ENCODE measurements at places on chromosomes 2 and 18.

DNA sequence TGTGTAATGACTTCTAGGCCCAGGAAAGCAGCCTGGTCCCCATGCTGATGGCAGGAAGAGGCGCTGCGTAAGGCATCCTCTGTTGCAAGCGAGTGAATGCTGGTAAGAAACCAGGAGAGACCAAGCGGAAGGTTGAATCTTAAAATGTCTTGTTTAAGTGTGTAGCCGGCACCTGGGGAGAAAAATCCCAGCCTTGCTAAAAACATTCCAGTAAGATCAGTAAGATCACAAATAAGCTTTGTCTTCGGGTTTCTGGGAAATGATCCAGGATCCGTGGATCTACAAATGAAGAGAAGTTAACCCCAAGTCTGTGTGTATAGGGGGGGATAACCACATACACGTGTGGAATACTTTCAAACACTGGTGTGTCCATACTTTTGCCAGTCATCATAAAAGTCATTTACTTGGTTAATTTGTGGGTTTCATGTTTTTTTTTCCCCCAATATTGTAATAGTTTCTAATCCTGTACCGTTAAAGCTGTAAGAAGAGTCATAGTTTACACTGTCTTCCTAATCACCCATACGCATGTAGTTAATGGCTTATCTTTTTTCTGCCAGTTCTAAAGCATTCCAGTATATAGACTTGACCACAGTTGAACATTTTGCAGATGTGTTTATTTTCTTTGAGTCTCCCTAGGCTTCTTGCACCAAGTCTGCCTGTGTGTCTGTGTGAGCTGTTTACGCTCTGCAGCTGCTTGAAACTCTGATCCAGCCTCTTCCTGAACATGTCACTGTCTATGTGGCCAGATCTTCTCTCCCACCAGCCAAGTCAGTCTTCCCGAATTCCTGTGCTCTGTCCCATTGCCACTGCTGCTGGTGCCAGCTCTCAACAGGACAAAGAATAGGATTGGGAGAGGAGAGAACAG is 135.9 kb upstream of the ARL4C start:
- no peak for DNase-seq

DNA sequence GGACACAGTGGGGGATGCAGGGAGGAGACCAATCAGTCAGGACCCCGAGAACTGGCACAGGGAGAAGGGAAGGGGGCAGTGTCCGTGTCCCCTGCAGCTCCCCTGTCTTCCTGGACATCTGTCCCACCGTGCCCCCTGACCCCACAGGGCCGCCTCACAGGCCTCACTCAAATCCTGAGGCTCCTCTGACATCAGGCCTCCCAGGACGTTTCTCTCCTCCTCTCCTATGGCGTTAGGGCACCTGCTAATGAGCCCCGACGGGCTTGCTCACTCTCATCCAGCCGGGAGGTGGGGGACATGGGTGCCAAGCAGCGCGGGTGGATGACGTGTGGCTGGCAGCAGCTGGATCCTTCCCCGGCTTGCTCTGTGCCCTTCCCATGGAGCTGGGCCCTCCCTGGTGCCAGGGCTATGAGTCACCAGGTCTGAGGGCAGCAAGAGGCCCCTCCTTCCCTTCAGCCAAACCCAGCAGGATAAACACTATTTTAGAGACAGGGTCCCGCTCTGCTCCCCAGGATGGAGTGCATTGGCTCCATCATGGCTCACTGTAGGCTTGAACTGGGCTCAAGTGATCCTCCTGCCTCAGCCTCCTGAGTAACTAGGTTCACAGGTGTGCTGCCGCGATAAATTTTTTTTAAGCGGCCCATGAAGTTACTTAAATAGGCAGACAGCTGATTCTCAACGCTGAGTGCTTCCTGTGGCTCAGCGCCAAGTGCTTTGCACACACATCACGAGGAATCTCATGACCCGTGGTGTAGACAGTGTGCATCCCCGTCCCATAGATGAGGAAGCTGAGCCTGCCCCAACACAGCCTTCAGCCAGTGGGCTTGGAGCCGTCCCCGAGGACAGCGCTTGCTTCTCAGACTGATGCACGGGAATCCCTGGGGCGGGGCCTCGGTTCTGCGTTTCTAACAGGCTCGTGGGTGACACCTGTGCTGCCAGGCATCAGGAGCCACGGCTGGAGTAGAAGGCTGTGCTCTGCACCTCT is 64.5 kb upstream of the HDAC4 start:
- DNase-seq = no peak

- no peak for DNase-seq
Measured at GRCh38 chr2:30346471-30347169, 100.4 kb upstream of the LCLAT1 start.

- DNase-seq = no peak
Measured at GRCh38 chr2:10234013-10234306, 68.7 kb upstream of the HPCAL1 start.

- no peak for DNase-seq
Measured at GRCh38 chr2:18117592-18117991, 239.1 kb downstream of the KCNS3 start.

- DNase-seq = no peak
Measured at GRCh38 chr2:237530472-237531433, 35.6 kb upstream of the PRLH start.

- no peak for DNase-seq
Measured at GRCh38 chr18:62904396-62905285, 189.3 kb downstream of the PHLPP1 start.

- DNase-seq = no peak
Measured at GRCh38 chr2:170971071-170971470, 42.0 kb downstream of the GORASP2 start.

DNA sequence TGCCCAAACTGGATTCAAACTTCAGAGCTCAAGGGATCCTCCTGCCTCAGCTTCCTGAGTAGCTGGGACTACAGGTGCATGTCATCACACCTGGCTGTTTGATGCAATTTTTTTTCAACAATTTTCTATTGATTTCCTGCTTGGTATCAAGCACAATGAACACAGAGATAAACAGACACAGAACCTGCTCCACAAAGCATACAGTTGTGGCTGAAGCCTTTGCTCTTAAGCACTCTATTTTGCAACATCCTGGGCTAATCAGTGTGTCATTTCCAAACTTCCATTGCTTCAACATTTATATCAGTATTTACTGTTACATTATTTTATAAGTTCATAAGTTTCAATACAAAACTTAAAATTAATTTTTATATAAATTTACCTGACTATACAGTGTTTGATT is 79.4 kb downstream of the NEB start:
- no peak for DNase-seq

- no peak for DNase-seq
Measured at GRCh38 chr2:128363934-128364361, 45.3 kb upstream of the HS6ST1 start.

- no peak for DNase-seq
Measured at GRCh38 chr2:73174941-73175662, 27.3 kb upstream of the NOTO start.

GRCh38 chr2:109148991-109149645 is 20.1 kb downstream of the SH3RF3 start:
- no peak for DNase-seq

GRCh38 chr18:77012120-77012519 is 120.5 kb downstream of the MBP start:
- no peak for DNase-seq

DNA sequence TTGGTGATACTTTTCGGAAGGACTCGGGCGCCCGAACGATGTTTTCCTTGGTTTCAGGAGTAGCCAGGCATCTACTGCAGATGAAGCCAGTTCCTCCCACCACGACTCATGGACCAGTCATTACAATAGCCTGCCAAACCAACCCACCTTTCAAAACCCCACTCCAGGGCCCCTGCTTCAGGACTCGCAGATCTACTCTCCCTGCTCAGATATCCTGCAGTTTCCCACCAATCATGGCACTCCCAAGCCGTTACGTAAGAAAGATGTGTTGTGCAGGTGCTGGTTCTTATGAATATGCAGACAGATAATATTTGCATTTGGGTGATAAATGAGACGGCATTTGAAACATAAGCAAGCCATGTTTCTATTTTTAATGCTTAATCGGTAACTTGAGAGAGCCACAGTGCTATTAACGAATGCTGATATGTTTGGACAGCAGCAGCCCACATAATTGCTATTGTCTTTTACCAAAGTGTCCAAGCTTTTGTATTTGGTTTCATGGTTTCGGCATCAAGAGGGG is 3.5 kb upstream of the CYS1 start:
- DNase-seq = no peak

Data from DMS 273 treated with DMSO at 0.1 percent for 48 hours (cell line).